ENCODE measurements at places on chromosomes 2 and 18.

- no peak for DNase-seq
These were observed 20.0 kb downstream of the TMEM127 start for GRCh38 chr2:96245609-96246390.

DNA sequence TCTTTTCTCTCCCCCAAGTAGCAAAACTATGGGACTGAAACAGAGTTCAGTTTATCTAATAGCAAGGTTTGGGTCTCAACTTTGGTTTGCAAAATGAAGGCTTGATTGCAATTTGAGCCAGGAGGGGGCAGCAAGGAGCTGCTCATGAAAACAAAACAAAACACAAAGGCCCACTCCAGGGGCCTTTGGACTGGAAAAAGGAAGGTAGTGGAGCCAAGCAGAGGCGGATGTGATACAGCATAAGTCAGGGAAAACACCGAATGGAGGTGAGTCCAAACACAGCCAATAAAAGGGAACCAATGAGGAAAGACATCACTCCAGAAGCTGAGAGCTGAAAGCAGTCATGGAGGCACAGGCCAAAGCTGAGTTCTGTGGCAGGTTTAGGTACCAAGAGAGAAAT lies 799.7 kb upstream of the ACVR2A start:
- peak; percentile 8 for DNase-seq

DNA sequence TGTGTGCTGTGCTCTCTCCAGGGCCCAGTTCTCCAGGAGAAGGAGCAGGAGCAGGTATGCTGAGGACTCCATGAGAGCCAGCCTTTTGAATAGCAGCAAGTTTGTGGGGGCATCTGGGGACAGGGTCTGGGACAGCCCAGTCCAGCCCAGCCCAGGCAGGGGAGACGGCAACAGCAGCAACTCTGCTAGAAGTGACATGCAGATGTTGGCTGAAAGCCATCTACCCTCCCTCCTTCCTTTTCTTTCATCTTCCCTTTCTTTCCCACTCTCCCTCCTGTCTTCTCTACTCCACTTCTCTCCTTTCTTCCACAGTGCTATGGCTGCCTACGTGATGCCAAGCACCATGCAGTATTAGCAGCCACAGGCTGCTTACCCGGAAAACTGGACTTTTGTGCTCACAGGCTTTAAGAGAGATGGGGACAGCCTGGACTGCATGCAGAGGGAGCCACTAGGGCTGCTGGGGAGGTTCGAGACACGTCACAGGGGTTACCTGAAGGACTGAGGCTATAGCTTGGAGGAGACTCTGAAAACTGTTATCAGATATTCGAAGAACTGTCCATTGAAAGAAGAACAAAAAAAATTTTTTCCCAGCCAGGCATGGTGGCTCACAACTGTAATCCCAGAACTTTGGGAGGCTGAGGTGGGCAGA lies 23.8 kb upstream of the YWHAQ start:
- DNase-seq = no peak

- DNase-seq = no peak
These were observed 32.5 kb upstream of the MRPS9 start for GRCh38 chr2:105005181-105005951.

DNA sequence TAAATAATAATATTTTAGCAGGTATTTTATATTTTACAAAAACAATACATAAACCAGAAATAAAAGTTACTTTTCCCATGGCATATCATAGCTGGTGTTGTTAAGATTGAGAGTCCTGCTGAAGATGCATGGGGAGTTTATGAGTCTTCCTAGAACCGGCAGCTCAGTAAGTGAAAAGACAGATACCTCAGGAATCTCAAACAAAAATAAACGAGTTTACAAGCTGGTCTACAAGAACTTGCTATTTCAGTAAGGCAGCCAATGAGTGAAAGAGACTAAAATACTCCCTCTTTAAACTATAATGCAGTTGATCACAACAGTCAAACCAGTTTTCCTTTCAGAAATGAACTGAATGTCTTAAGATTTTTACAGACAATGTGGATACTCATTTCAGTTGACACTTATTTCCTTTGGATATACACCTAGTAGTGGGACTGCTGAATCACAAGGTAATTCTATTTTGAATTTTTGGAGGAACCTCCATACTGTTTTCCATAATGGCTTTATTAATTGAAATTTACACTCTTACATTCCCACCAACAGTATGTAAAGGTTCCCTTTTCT lies 8.9 kb downstream of the GAREM1 start:
- DNase-seq = no peak

DNA sequence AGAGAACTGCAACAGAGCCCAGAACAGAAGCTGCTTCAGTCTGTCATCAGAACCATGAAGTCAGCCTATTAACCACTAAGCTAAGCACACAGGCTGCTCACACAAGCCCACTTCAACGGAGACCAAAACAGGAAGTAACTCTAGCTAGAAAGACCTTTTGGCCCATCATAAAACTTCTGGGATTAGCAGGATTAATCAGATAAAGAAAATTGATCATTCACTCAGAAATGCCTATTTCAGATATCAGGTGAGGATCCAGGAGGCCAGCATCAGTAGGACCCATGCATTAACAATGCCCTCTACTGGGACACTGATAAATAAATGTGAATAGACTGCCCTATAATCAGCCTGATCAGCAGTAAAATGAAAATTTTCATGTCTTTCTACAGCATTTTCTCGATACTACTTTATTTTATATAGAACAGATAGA lies 101.4 kb downstream of the WDPCP start:
- DNase-seq = no peak

DNA sequence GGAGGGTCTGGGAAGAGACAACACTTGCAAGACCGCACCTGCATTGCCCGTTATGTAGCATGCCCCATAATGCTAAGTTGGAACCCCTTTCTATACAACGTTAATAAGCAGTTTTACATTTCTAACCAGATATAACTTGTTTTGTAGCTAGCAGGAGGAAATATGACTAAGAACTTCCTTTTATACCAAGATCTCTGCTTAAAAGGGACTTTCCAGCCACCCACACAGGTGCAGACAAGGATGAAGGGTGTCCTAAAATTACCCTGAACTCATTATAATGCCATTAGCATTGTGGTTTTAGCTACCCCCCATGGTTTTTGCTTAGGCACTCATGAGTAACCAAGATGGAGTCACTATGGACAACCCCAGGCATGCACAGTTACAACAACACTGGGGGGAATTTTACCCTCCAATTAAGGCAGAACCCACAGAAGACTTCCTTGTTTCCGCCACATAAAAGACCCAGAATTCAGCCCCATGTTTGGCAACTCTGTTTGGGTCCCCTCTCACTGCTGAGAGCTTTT lies 362.8 kb downstream of the CBLN2 start:
- no peak for DNase-seq

- DNase-seq = no peak
These were observed 7.7 kb downstream of the SLC30A3 start for GRCh38 chr2:27255187-27255586.

- no peak for DNase-seq
These were observed 32.8 kb downstream of the FOSL2 start for GRCh38 chr2:28425464-28425835.

GRCh38 chr2:33219850-33220275 lies 256.6 kb upstream of the RASGRP3 start:
- peak; percentile 67 for DNase-seq

DNA sequence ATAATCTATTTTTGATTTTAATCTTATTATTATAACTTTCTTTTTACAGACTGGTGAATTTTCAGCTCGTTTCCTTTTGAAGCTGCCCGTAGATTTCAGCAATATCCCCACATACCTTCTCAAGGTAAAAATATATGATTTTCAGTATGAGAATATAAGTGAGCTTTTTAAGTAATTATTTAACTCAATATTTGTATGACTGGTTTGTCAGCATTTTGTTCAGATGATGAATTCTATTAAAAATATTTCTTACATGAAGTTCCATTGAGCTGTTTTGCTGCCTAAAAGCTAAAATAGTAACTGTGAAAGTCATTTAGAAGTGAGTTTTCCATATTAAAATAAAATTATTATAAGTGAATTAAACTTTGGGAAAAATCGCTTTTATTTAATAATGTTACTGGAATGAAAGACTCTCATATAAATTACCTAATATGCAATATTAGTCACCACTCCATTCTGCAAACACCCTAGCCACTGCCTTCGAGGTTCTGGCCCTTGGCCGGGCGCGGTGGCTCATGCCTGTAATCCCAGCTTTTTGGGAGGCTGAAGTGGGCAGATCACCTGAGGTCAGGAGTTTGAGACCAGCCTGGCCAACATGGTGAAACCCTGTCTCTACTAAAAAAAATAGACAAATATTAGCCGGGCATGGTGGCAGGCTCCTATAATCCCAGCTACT lies 155.3 kb downstream of the BABAM2 start:
- no peak for DNase-seq

- no peak for DNase-seq
These were observed 25.8 kb downstream of the TBC1D8 start for GRCh38 chr2:101125374-101125773.

- no peak for DNase-seq
These were observed 132.7 kb upstream of the XPO1 start for GRCh38 chr2:61670591-61671501.

GRCh38 chr18:26425148-26425531 lies 123.2 kb downstream of the KCTD1 start:
- no peak for DNase-seq

DNA sequence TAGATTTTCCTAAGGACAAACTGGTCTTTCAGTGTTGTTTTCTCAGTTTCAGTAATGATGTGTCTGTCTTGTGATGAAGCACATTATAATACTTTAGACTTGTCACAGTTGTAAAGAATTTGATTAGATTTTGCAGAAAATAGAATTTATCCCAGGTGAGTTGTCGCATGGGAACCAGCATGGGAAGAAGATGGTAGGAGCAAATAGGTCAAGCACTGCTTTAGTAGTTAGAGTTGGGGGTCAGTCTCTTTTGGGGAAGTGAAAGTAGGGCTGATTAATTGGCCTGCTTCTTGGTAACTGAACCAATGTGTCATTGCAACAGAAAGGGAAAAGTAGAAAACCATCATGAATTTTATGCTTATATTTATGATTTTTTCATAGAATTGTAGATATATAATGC lies 153.2 kb upstream of the MYO3B start:
- no peak for DNase-seq

- no peak for DNase-seq
These were observed 572.2 kb upstream of the SALL3 start for GRCh38 chr18:78407466-78407844.

DNA sequence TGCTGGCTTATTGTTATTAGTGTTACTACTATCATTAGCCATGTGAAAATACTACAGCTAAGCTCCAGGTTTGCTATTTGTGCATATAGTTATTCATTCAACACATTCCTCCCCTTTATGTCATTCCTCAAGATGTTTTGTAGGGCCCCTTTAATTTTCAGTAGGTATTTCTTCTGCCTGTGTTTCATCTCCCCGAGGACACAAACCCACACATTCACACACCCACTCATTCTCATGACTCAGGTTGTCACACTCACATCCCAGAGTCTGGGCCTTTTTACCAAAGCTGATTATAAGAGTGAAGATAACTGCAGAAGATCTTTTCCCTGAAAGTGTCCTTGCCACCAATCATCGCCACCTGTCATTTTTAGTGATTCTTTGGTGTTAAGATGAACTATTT lies 68.6 kb upstream of the SPOPL start:
- DNase-seq = no peak
